ENCODE measurements at places on chromosomes 6 and 20. TPM values are rescaled to one million over a fixed set of nuclear protein-coding genes. Genes with fewer than 3 reads are reported as not detected.

The HLA-DRB1 gene
- total RNA-seq, result 3.7 TPM

The PPP1R3D gene
- 2.4 TPM for total RNA-seq

DNA sequence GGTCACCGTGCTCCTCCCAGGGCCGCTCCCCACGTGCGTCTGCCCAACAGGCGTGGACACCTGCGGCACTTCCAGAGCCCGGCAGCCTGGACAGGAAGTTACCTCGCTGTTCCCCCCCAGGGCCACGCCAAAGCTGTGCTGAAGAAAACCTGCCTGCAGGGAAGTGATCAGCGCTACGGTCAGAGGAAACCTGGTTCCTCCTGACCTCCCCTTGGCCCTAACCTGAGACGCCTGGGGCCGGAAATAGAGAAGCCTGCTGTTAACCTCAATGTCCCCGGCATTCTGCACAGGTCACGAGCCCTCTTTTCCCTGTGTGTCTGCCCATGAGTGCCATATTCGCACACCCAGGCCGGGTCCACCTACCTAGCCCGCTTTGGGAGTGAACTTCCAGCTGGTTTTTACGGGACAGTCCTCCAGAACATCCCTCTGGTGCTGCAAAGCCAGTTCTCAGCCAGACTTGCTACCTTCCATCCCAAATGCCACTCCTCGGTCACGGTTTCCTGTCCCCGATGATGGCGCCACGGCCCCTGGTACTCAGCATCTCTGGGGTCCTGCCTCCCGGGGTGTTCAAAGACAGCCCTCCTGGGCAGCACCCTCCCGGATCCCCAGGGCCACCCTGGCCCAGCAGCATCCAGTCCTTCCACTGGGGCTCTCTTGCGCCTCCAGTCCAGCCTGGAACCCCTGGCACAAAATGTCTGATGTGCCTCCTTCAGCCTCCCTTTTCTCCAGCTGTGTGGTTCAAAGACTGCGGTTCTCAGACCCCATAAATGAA lies 12.0 kb upstream of the IRF4 start:
- DNase-seq, result no peak

DNA sequence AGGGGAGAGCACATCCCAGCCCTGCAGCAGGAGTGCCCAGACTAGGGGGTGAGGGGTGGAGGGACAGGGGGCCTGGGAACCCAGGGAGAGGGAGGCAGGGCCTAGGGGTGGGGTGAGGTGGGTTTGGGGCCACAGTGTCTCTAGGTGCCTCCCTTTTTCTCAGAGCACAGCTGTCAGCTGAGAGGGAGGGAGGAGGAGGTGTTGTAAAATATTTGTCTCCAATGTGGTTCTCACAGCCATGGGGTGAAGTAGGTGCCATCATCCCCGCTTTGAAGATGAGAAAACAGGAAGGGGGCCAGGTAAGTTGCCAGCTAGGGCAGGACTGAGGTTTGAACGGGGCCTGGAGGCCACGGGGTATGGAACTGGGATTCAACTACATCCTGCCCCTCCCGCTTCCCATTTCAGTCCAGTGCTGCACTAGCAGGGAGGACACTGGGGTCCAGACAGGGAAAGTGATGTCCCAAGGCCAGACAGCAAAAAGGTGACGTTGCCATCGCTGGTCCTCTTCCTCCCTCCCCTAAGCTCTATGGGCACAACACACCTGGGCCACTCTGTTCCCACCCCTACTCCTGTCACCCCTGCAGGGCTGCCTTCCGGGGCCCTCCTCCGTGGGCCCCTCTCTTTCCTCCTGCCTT lies 20.3 kb downstream of the PACSIN1 start:
- no peak for DNase-seq

- no peak for DNase-seq
Measured at GRCh38 chr6:116633685-116634084, 17.4 kb downstream of the RSPH4A start.
